NCI-H1105 treated with DMSO at 0.1 percent for 48 hours (cell line): ENCODE measurements at places on chromosomes 2 and 18.

DNA sequence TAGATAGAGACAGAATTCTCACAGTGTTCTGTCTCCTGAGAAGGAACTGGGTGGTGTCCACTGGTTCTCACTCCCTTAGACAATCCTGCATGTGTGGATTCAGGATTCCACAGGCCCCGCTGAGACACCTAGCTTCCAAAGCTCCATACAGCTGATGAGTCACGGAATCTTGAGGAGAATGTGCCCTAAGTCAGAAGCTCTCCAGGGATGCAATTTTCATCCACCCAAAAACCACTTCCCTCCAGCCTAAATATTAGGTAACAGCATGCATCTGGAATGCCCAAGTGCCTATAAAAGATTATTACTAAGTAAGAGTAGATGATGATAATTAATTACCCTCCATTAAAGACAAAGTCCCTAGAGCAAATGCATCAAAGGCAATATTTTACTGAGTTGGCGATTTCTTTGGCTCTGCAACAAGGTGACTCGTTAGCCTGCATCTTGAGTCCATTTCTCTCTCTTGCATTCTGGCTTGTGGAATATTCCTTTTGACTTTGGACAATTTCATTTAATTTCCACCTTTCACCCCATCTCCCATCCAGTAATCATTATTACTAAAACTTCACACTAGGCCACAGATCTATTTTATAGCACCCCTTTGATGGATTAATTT is 475.1 kb downstream of the TNS1 start:
- DNase-seq, result no peak

DNA sequence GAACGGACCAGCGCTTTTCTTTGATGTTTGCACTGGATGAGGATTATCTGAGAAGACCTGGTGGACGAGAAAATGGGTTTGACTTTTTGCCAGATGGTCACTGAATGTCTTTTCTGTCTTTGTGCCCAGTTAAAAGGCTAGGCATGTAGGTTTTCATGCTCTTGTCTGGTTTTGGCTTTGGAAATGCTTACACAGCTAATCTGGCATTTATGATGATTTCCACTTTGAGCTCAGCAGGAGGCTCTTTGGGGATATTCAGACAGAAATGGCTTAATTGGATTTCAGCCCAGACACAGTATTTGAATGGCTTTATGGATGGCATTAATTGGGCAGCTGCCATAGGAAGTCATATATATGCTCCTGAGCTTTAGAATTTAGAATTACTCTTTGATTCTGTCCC is 59.6 kb downstream of the NCK2 start:
- DNase-seq, result peak; percentile 97

DNA sequence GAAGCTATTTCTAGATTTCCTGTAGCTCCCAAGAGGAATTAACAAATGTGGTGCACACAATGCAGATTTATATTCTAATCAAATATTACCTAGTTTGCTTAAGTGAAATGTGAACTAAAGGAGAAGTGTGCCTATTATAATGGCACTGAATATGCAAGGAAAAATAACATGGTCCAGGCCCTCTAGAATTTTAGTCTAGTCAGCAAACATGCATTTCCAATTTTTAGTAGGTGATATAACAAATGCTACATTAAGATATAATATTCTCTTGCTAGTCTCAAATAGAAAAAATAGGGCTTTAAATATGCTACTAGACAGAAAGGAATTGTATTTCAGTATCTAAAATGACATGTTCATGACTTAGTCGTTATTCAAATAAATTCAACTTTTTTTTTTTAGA is 689.5 kb downstream of the TMEM182 start:
- DNase-seq, result no peak

DNA sequence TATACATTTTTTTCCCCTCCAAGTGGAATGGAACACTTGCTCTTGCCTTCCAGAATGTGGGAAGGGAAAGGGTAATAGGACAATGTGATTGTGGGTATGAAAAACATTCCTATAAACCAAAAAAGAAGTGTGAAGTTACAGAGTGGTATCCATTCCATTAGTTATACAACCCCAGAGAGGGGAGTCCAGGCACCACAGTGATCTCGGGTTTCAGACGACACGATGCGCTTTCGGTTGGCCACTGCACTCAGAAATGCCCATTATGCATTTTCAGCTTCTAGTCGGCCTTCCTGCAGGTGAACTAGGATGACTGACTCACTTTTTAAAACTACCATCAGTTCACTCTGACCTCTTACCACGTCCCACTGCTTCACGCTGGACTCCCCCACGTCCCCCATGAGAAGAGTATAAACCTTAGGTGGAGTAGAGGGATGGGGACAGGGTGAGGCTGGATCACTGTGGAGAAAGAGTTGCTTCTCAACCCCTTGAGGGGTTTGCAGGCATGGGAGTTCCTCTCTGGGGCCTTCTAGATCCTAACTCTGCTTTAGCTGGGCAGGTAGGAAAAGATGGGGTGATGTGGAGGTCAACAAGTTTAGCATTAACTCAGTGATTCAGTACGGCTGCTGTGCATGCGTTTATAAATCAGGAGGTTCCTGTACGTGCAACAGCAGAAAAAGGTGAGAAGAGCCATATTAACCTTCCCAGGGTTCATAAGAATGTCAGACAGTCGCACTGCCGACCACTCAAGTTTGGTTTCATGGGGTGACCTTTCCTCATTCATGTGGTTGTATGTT is 50.5 kb downstream of the ZNF532 start:
- no peak for DNase-seq

- DNase-seq, result no peak
These were observed 200.5 kb downstream of the EXOC6B start for GRCh38 chr2:72625366-72625765.

DNA sequence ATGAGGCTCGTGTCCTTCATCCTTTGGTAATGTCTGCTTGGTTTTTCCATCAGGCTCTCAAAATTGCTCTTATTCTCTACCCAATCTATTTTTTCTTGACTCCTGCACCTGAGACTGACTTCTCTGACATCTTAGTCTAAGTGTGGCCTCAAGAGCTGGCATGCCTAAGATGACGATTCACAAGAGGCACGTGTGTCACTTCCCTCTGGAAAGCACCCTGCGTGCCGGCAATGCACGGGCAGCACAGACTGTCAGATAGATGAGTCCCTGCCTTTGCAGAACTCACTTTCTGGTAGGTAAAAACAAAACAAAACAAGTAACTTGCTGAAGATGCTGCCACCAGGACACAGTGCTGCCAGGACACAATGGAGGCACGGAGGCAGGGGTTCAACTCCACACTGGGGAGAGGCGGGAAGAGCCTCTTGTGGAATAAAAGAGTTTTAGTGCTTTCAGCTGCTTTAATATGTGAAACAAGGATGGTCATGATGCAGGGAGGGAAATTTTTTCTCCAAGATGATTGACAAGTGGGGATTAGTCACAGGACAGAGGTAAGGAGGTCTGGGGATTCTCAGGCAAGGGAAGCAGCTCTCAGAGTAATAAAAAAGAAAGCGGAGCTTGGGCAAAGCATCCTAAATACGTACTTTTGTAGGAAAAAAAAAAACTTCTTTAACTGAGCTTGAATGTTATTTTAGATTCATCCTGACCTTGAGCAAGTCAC is 27.3 kb downstream of the CYB5A start:
- DNase-seq, result no peak

GRCh38 chr18:22409445-22409844 is 8.3 kb downstream of the CTAGE1 start:
- DNase-seq, result no peak

DNA sequence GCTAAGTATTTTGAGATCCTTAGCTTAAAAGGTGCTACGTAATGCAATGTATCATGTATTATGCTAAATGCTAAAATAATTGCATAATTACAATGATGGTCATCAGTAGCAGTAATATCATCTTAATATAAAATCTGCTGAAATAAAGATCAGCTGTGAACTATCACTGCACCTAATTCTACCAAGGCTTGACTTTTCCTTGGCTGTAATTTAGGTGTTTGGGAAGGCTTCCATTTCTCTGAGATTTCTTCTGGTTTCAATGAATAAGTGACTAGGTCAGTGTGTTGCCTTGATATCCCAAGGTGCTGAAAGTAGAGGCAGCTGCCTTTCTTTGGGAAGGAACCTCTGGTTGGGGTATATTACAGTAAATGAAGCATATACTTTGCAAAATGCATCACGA is 376.1 kb downstream of the STK39 start:
- no peak for DNase-seq

DNA sequence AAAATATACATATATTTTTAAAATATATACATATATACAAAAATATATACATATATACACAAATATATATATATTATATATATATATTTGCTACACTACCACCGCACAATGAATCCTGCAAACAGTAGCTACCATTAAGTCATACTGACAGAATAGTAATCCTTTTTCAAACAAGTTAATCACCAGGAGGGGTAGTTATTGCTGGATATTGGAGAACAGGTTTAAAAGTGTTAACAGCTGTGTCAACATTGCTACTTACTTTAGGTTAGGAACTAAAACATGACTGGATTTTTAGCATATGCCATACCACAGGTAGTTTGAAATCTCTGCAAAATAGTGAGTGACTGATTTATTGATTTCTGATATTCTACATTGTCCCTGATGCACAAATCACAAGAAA is 529.1 kb upstream of the CDH7 start:
- peak; percentile 16 for DNase-seq

GRCh38 chr2:184890311-184890710 is 292.0 kb downstream of the ZNF804A start:
- DNase-seq, result no peak

- no peak for DNase-seq
These were observed 130.8 kb downstream of the NCKAP5 start for GRCh38 chr2:133437492-133437891.

DNA sequence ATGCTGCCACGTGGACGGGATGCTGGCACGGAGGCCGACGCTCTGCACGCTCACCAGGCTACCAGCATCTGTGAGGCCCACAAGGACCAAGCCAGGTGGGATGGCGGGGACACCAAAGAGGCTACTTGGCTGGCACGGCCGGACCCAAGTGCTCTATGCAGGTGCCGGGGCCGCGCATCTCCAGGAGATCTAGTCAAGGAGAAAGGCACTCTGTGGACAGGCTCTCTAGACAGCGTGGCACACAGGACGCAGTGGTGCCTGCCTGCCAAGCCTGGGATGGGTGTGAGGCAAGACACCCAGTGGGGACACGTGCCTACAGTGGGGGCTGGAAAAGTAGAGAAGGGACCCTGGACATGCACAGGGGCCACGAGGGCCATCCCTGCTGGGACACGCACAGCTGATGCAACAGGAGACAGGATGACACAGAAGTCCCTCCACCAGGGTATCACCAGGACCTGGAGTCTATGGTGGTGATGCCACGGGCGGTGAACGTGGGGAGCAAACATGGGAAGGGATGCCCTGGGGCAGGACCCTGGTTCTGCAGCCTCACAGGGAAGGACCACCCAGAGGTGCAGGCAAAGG is 28.5 kb downstream of the ZNF516 start:
- DNase-seq, result no peak

DNA sequence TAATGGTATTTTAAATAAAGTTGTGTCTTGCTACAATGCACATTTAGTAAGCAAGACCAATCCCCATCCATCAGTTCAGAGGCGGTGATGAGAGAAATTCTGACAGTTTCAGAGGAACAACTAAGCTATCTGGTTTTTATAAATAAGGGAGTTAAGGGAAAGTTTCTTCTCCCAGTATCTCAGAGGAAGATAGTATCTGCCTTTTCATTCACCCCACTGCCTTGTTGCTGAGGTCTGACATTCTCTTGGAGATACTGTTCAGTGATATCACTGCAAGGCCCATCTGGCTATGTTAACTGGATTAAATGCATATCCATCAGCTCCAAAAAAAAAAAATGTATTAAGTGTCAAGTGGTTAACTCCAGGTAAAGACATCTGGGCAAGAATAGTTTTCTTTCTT is 47.9 kb downstream of the RBMS1 start:
- no peak for DNase-seq

DNA sequence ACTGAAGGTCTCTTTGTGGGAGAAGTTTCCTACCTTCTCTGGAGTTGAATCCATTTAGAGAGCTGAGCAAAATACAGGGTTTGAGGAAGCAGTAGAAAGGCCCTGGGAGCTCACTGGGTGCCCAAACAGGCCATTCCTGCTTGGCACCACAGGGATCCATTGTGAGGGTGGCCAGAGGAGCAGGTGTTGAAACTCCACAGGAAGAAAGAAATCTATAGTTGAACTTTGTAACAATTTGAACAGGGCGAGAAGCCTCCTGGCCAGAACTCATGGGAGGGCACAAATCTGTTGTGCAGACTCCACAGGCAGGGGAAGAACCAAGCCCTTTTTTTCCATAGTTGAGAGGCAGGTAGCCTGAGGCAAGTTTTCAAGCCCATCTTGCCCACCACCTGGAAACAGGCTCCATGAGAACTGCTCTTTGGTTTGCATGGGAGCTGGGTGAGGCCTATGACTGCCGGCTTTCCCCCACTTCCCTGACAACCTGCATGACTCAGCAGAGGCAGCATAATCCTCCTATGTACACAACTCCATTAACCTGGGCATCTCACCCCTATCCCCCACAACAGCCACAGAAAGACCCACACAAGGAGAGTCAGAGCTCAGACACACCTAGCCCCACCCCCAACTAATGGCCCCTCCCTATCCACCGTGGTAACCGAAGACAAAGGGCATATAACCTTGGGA is 1053.0 kb downstream of the TSN start:
- DNase-seq, result no peak

- no peak for DNase-seq
These were observed 184.6 kb upstream of the ERBB4 start for GRCh38 chr2:212723226-212723625.

- peak; percentile 45 for DNase-seq
These were observed 769 bp downstream of the ATF2 start for GRCh38 chr2:175167076-175167791.

GRCh38 chr18:62499263-62499650 is 23.6 kb upstream of the ZCCHC2 start:
- DNase-seq, result no peak

DNA sequence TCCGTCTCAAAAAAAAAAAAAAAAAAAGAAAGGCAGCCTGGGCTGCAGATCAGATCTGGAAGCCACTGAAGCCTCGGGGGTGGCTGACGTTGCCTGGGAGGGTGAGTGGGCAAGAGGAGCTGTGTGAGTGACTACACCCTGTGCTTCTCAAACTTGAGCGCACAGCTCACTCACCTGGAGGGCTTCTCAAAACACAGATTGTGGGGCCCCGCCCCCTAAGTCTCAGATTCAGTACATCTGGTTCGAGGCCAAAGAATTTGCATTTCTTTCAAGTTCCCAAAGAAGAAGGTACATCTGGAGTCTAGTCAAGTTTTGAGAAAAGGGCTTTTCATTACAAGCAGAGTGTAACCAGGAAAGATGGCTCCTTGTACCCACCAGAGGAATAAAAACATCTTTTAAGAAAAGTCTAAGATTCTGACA is 97.7 kb upstream of the CAB39 start:
- no peak for DNase-seq

- DNase-seq, result no peak
These were observed 27.1 kb downstream of the TTC39C start for GRCh38 chr18:24041691-24042090.

DNA sequence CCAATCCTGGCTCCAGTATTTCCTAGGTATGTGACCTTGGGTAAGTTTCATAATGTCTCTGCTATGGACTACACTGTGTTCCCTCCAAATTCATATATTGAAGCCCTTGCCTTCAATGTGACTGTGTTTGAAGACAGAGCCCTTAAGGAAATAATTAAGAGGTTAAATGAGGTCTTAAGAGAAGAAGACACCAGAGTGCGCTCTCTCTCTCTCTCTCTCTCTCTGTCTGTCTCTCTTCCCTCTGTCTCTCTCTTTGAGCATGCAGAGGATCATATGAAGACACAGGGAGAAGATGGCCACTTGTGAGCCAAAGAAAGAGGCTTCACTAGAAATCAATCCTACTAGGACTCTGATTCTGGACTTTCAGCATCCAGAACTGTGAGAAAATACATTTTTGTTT is 52.2 kb downstream of the NXPH2 start:
- DNase-seq, result no peak

- DNase-seq, result no peak
These were observed 5.9 kb downstream of the NFATC1 start for GRCh38 chr18:79401494-79402208.
